ENCODE measurements at places on chromosomes 16 and 17. TPM values are rescaled to one million over a fixed set of nuclear protein-coding genes. Genes with fewer than 3 reads are reported as not detected.

C1QTNF1 gene
- not detected for total RNA-seq

POLR3K gene
- total RNA-seq = 12.7 TPM

FADS6 gene
- not detected for total RNA-seq

NDUFAF8 gene
- total RNA-seq = 34.8 TPM

CD300LG gene
- not detected for total RNA-seq

NDE1 gene
- total RNA-seq = 146 TPM

NEK8 gene
- total RNA-seq = 7.5 TPM

SCGB1C2 gene
- total RNA-seq = not detected

XPO6 gene
- total RNA-seq = 302 TPM

ST6GALNAC1 gene
- total RNA-seq = 8.5 TPM

CACNG1 gene
- not detected for total RNA-seq

BFAR gene
- 48.4 TPM for total RNA-seq

APOBR gene
- total RNA-seq = 6.8 TPM

NPIPA3 gene
- 0.86 TPM for total RNA-seq

CDRT15 gene
- total RNA-seq = not detected

HOXB1 gene
- not detected for total RNA-seq

SLC5A11 gene
- total RNA-seq = not detected

P2RX1 gene
- total RNA-seq = 2.3 TPM

ESRP2 gene
- total RNA-seq = not detected

RPL13 gene
- 3,164 TPM for total RNA-seq

GJC1 gene
- not detected for total RNA-seq

SLC16A11 gene
- 0.39 TPM for total RNA-seq

OR1G1 gene
- total RNA-seq = not detected

GAS2L2 gene
- not detected for total RNA-seq

NHLRC4 gene
- total RNA-seq = 1.9 TPM

MEIOC gene
- not detected for total RNA-seq

NKD1 gene
- total RNA-seq = 2.4 TPM

PHLPP2 gene
- 10.1 TPM for total RNA-seq

FAHD1 gene
- 4.5 TPM for total RNA-seq

RNF135 gene
- total RNA-seq = 3.8 TPM

KRTAP9-4 gene
- total RNA-seq = not detected

All from CD4-positive, CD25-positive, alpha-beta regulatory T cell (primary cell).